Calu3 (cell line): ENCODE measurements at places on chromosomes 16 and 17. TPM values are rescaled to one million over a fixed set of nuclear protein-coding genes. Genes with fewer than 3 reads are reported as not detected.

- no peak for DNase-seq
Measured at GRCh38 chr17:9702914-9703780, 57.8 kb downstream of the USP43 start.

GRCh38 chr16:7236824-7237410 lies 95.7 kb upstream of the RBFOX1 start:
- DNase-seq = no peak

Gene ADORA2B
- total RNA-seq = 10.7 and 12.6 TPM in 2 replicates

DNA sequence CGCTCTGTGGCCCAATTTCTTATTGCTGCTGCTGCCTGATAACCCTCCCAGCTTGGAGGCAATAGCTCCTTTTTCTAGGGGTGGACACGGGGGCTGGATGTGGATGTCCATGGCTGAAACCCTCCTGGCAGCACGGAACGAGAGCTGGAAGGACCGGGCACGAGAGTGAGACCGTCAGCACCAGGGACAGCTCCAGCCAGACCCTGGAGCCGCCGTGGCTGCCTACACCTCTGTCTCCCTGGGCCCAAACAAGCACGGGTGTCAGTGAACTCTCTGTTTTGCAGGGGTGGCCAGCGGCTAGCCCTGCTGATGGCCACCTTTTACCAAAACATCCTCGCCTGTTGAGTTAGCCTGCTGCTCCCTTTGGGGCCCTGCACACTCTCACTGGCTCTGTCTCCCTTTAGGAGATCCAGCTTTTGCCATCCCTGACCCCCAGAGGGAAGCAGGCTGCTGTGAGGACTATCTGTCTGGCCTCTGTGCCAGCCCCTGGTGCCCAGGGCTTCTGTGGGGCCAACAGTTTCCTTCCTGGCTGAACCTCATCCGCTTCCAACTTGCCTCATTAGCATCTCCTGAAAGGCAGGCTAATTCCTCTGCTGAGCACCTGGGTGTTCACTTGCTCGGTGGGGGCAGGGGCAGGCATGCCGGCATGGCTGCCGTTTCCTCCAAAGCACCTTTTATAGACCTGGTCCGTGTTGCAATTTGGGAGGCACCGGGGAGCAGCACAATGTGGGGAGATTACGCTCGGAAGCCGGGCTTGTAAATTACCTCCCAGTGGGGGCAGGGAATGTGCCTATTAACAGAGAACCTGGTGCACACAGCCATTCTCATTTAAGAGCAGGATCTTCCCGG lies 118.1 kb downstream of the ENGASE start:
- DNase-seq = peak; percentile 39

Gene HOXB9
- 26.0 and 27.8 TPM in 2 replicates for total RNA-seq
